ENCODE measurements at places on chromosomes 3 and 15.
A peak's percentile ranks its signal among the peaks of the same experiment; 100 is the strongest.

GRCh38 chr3:23107221-23107620 lies 95.9 kb upstream of the UBE2E2 start:
- DNase-seq = no peak

DNA sequence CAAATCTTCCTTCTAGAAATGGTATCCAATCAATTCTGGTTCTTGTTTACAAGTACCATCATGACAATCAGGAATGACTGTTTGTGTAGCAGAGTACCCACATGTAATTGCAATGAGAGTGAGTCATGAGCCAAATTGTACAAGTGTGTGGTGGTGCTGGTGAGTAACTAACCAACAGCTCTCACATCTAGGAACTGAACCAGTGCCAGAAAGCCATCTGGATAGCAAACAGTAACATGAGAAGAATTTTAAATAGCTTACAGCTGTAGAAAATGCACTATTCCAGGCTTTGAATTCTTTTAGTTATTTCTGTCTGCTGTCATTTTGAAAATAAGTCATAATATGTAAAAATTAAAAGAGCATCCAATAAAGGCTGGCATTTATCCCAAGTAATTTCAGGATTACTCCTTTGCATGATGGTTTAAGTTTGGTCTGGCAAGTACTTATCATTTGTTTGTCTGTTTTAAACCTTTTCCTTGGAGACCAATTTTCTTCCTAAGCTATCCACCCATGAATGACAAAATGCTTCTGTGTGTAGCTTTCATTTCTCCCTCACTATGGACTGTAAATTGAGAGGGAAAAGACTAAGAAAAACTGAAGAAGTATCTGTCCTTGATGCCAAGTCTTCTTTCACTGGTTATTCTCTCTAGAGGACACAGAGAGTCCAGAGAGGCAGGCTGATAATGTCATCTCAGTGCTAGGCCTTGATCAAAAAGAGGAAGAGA lies 60.0 kb downstream of the PIK3CB start:
- DNase-seq = no peak

DNA sequence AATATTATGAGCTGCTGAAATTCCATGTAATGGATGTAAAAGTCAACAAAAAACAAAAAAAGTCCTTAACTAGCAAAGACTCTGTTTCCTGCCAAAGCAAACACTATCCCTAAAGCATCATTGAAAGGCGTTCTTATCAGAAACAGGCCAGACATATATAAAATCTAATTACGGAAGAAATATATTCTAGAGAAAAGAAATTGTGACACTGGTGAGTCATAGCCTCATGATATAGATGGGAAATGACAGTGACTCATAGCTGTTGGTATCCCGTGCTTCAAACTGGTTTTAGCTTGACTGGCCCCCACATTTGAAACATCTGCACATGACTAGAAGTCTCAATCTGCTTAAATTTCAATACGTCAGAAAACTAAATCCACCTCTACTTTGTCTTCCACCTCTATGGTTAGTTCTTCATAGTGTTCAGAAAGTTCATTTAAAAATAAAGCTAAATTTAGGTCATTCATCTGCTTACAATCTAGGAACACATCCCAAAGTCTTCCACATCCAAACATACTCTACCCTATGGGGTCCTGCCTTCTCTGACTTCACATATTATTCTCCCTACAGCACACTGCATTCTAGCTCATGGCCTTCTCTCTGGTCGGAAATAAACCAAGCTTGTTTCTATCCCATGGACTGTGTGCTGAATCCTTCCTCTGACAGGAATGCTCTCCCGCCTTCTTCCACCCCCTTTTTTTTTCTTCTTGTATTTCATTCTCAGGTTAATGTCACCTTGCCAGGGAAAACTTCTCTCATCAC lies 456.3 kb upstream of the ARRDC4 start:
- DNase-seq = no peak

GRCh38 chr3:120077731-120078130 lies 16.5 kb downstream of the GSK3B start:
- DNase-seq = no peak

DNA sequence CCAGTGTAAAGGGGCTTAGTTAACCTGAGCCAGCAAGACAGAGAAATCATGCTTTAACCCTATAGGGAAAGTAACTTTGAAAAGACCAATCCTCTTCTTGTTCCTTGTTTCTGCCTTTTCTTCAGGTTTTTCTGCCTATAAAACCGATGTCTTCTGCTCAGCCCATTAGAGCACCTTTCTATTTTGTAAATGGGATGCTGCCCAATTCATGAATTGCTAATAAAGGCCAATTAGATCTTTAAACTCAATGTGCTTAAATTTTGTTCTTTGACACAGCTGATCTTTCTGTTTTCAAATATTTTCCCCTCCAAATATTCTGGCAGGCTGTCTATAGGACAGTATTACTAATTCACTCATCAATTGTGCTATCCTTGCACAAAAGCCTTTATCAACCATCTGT lies 33.8 kb upstream of the SPTSSB start:
- DNase-seq = no peak

GRCh38 chr3:10363935-10364334 lies 43.0 kb upstream of the SEC13 start:
- DNase-seq = no peak

GRCh38 chr3:31105011-31105410 lies 210.6 kb upstream of the GADL1 start:
- no peak for DNase-seq

GRCh38 chr15:67831363-67831762 lies 6.1 kb downstream of the SKOR1 start:
- DNase-seq = no peak

DNA sequence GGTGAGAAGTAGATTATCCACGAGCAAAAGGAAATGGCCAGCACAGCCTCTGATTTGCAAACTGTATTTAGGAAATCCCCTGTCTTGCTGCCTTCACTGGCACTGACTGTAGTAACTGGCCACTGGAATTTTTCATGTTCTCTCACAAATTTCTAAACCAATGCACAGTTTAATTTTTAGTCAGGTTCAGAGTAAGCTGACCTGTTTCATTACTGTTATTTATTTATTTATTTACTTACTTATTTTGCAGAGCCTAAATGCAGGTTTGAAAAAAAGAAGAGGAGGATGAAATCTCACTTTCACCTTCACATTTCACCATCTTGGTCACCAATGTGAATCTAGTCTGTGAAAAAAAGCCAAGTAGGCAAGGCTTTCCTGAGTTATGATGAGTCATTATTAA lies 291.0 kb downstream of the PLOD2 start:
- no peak for DNase-seq

DNA sequence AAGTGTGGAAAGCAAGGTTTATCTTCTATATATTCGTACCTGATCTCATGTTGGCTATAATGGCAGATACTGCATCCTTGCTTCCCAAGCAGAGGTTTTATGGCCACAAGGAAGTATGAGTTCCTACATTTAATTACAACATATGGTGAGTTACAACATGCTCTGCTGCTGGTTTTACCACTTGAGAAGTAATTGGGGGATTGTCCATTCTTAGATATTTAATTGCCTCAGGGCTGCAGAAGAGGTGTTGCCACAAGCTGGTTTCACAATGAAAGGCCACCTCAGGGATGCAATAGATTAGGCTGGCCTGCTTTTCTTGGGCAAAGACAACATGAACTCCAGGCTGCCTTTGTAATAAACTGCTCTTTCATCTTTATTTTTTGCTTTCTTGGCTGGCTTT lies 48.6 kb downstream of the RAP2B start:
- no peak for DNase-seq

DNA sequence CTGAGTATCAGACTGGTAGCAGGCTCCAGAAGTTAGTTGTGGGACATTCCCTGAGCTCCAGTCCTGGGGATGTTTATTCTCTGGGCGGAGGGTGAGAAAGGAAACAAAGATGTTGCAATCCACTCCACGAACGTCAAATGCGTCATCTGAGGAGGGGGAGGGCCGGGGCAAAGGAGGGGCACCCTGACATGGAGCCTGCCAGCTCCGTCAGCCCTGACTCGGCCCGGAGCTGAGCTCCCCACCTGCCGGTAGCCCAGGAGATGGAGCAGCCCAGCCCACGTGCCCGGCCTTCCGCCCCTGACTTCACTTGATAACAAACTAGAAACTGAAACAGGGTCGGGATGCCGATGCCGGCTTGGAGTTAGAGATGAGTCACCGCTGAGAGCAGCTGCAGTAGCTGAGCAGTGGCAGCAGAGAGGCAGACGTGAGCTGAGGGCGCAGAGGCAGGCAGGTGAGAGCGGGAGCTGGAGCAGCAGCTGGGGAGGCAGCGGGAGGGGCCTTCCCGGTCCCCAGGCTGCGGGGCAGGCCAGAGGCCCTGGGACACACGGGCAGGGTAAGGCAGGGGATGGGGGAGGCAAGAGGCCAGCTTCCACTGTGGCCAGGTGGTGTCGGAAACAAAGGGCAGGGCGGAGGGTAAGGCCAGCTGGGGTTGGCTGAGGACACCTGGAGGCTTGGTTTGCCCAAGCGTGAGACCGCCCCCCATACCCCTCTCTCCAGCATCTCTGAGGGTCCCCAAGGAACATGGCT lies at the start of gene ISG20:
Gene ISG20 (plus strand): TSS at position 391 of the 747 bp plus-strand sequence. CDS start 351 bp downstream, at position 742.
- peak; percentile 94 for DNase-seq

- no peak for DNase-seq
Measured at GRCh38 chr15:45641374-45641781, 6.5 kb downstream of the SQOR start.

Measured in stimulated activated CD4-positive, alpha-beta T cell treated with anti-CD3 and anti-CD28 coated beads, TNF-alpha, amount 100 ng/mL, for 1 hour (primary cell).